ENCODE measurements at places on chromosomes 11 and 22.

DNA sequence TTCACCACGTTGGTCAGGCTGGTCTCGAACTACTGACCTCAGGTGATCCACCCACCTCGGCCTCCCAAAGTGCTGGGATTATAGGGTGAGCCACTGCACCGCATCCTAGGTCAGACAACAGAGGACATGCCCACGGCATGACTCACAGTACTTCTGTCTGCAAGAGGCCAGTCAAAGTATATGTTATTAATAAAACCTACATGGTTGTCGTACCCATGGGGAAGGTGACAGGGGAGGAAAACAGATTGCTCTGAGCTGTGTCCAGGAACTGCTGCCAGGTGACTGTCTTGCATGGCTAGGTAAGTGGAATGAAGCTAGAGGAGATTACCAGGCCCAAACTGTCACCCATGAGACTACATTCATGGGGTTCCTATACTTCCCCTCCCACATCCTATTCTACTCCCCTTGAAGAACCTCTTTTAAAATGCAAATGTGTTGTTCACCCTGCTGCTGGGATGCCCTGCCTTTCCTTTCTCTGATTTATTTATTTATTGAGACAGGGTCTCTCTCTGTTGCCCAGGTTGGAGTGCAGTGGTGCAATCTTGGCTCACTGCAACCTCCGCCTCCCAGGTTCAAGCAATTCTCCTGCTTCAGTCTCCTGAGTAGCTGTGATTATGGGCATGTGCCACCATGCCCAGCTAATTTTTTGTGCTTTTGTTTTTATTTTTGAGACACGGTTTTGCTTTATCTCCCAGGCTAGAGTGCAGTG lies 2.0 kb upstream of the NLRX1 start:
- DNase-seq: peak; percentile 92

- no peak for DNase-seq
Observed at GRCh38 chr22:44972363-44973083, 37.3 kb downstream of the PHF21B start.

DNA sequence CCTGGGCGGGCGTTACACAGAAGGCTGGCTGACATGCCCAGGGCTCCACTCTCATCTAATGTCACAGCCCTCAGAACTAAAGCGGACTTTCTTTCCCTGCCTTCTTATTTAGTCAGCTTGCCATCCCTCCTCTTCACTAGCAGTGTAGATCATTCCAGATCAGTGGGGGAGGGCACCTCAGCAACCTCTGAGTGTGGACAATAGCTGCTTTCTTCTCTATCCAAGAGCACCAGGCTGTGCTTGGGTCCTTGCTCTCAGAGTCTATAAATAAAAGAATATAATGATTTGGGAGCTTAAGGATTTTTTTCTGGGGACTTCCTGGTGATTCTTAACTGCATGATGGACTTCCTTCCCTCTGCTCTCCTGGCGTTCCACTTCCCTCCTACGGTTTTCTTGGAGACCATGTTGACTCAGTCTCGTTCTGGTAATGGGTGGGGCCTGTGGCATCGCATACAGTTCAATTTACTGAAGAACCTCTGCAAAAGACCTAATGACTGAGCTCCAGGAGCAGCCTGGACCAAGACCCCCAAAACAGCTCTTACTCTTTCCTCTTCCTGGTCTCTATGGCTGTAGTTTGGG lies 2.9 kb upstream of the HMBS start:
- DNase-seq: no peak

DNA sequence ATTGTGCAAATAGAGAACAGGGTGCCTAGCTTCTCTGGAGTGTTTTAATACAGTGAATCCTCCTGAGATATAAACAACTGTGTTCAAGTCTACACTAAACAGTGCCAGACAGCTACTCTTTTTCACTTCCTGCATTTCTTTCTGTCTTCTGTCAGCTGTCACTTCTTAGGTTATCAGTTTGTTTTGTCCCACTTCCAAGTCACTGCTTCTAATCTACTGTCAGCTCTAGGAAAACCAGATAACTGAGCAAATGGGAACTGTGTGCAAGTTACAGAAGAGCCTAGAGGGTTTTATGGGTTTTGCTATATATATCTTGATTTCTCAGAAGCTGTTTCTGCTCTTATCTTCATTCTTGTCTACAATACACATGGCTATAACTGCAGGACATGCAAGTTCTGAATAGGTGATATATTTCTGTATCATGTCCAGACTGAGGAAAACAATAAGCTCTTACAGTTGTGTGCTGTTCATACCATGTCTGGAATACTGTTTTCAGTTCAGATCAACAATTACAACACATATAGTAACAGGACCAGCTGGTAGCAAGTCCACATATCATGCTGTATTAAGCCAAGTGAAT lies 5.8 kb downstream of the PITPNB start:
- DNase-seq: no peak

GRCh38 chr11:128662960-128663359 lies 30.9 kb upstream of the FLI1 start:
- DNase-seq: no peak

- DNase-seq: no peak
Observed at GRCh38 chr11:1084561-1085439, 10.1 kb downstream of the MUC2 start.

DNA sequence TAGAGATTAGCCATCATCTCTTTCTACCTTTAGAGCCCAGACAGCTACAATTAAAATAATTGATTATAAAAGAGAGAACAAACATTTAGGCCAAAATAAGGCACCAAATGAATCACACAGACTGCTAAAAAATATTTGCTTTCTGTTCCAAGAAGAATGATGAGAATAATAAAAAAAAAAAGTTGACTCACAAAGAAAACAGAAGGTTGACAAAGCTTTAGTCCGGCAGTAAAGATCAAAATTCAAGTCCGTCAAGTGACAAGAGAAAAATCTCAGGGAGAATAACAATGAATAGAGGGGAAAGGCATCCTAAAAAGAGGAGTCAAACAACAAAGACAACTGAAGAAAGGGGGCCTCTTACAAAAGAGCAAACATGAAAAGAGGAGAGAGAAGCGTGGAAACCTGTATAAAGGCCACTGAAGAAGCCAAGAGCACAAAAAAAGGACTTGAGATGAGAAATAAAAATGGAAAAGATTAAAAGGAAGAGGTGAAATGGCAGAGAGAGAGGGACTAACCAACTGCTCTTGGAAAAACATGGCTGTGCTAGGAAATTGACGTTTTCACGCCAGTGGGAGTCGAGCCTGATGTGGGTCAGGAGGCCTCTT lies 910.2 kb downstream of the OPCML start:
- DNase-seq: no peak

DNA sequence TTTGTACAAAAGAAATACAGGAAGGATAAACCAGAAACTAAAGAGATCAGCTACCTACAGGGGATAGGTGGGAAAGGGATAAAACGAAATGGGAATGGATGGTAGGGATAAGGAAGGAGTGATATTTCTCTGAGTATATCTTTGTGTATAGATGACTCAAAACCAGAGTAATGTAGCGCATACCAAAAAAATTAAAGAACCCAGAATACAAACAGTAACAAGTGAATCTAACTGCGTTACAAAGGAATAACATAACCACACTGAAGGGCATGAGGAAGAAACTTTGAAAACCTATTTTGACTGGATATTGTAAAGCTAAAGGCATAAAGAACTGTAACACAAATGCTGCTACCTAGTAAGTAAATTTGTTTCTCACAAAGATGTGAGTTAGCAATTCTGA lies 37.9 kb downstream of the MAPK1 start:
- no peak for DNase-seq

DNA sequence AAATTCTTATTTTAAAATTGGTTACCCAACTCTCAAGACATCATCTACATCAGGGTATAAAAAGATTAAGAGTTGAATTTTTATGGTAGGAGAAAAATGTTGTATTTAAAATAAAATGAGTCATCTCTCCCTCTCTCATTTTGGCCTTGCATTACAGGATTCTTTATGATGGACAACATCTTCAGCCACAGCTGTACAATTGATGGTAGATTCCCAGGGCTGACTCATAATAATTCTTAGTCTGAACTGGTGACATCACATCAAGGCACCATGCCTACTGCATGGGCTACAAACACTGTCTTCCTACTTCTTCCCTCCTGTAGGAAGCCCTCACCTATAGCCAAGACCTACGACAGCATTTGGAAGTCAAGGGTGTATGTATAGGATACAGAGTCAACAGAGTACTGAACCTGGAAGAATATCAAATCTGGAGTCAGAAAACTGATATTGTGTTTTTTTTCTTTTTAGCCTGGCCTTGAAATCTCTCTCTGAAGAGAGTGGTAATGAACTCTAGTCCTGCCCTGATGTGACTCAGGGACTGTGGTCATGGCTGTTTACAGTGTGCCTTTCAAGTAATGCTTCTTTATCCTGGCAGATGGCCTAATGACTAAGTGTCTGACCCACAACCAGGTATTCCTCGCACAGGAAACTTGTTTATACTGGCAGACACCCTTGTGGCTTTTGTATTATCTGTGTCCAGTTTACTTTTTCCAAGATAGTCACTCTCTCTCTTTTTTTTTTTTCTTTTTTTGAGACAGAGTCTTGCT lies 32.5 kb downstream of the MRGPRX2 start:
- no peak for DNase-seq

GRCh38 chr11:44698252-44698912 lies 28.4 kb upstream of the TSPAN18 start:
- no peak for DNase-seq

GRCh38 chr11:71096751-71097388 lies 155.5 kb downstream of the SHANK2 start:
- no peak for DNase-seq

All from thyroid gland (tissue), 4 donors.